Fibroblast of mammary gland (primary cell): ENCODE measurements at places on chromosomes 12 and 14.

DNA sequence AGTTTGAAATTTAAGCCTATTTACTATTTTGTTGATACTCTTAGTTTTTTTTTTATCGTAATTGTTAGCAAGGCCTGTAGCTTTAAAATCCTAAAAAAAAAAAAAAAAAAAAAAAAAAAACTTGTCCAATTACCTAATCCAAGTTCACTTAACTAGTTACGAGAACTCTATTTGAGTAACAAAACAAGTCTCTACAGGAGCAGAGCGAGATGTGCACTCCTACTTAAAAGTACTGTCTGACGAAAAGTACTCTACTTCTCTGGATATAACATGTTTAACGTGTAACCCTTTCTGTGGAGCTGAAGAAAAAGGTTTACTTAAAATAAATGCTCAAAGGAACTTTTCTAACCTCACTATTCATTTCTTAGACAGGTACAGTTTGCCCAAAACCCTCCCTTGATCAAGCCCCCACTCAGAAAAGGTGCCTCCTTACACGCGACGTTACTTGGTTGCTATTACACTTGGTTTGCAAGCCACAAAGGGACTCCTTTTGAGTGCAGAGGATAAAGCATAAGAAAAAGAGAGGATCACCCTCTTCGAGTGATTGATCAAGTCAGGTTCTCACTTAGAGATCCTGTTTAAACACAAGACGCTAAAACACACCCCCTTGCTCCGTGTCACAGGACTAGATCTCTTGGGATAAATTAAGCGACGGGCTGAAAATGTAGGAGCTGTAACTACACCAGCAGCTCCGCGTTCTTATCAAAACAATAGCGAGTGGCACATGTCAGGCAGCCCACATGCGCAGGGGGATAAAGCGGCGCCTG is 2.2 kb downstream of the BAZ1A start:
- peak; percentile 59 for DNase-seq

DNA sequence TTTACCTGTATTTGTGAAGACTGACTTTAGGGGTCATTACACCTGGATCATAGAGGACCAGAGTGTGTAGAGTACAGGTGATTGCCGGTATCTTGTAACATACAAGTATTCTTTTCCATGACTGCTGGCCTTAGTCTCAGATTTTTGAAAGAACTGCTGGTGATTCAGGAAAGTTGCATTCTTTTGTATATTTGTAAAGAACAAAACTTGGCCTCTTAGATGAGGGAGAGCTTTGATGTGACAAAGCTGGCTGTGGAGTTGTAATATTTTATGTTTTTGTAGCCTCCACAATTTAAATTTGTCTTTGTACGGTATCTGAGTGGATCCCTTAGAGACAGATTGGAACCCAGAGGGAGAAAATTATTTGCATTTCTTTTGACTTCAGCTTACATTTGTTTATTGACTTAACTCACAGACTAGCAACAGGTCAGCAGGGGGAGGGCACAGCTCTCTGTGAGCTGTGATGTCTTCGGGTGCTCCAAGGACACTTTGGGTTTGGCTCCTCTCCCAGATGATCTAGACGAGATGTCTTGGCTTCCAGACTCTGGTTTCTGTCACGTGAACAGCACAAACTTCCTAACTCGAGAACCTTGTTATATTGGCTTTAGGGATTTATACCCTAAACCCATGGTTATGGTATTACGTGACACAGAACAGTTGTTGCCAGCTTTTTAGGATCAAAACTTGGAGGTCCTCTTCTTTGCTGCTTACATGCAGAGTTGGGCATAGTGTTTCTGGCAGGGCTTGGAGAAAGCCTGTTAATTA is 65.9 kb downstream of the DAAM1 start:
- DNase-seq, result peak; percentile 96

DNA sequence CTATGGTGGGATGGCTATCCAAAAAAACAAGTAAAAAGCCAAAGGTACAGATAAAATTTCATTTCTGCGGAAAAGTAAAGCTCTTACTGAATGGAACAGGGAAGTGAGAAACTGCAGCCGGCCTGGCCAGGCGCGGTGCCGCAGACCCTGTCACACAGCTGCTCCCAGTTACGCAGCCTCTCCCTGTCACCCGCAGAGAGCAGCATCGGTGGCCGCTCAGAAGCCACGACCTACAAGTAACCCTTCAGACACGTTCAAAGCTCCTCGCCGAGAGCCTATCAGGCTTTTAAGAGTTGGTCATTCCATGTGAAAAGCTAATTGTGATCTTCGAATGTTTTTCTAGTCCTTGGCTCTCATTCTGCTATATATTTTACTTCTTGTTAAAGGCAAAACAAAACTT is 11.0 kb upstream of the ANKLE2 start:
- no peak for DNase-seq

- DNase-seq, result no peak
Observed at GRCh38 chr12:7434670-7435069, 9.3 kb downstream of the CD163L1 start.

DNA sequence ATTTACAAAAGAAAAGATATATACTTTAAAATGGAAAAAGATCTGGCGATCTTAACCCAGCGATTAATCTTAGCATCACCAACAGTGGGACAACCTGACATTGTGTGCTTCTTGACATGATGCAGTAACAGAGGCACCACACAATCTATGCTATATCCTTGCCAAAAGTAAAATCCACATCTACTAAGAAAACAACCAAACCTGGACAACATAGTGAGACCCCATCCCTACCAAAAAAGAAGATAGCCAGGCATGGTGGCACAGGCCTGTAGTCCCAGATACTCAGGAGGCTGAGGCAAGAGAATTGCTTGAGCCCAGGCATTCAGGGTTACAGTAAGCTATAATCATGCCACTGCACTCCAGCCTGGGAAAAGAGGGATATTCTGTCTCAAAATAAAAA is 50.5 kb downstream of the SINHCAF start:
- no peak for DNase-seq

GRCh38 chr12:40149673-40150260 is 43.9 kb upstream of the SLC2A13 start:
- peak; percentile 43 for DNase-seq

DNA sequence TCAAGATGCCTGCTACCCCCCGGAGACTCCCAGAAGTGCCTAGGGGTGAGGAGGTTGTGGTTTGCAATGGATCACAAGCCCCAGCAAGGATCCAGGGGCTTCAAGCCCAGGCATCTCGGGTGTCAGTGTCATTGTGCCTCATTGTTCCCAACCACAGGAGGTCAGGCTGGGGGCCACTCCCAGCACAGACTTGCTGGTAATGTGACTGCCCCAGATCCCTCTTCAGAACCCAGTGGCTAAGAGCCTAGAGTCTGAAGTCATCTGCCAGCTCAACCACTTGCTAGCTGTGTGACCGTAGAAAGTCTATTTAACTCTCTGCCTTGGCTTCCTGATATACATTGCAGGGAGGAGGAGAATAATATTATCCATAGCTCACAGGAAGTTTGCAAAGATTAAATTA is 7.7 kb upstream of the ASB2 start:
- no peak for DNase-seq

GRCh38 chr14:104103446-104104075 is 18.1 kb downstream of the ASPG start:
- no peak for DNase-seq

DNA sequence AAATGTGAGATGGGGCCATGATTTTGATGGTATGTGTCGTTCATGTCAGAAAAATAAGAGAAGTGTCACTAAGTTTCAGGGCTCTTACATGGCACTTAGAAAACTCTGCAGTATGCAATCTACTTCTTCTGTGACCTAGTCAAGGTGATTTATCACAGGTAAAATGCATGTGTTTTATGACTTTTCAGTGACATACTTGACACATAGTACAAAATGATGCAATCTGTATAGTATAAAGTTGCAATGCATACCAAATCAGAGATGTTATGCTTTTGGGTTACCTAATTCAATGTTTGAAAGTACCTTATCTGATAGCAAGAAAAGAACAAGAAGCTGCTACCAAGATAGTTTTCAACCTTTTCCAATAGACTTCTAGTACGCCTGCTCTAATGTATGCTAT is 21.9 kb upstream of the ARHGAP5 start:
- DNase-seq, result no peak

DNA sequence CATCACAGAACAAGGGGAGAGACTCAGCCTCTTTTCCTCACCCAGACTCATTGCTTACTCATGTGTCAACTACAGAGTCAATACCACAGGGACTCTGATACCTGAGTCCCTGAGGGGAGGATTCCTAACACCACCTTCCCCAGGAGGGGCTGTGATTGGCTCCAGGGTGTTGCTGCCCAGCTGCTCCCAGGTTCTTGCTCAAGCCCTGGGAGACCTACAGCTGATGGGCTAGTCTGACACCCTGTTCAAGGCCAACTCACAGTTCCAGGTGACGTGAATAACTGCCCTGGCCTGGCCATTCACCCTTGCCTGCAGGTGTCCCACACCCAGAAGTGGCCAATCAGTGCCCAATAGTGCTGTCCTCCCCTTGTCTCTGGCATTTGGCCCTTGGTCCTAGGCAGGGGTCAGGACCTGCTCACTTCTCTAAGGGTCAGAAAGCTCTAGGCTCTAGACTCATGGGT is 8.6 kb downstream of the SPRYD4 start:
- no peak for DNase-seq

GRCh38 chr12:46523863-46524770 is 151.5 kb upstream of the SLC38A2 start:
- DNase-seq, result peak; percentile 100

GRCh38 chr12:41512497-41512896 is 324.4 kb downstream of the PDZRN4 start:
- no peak for DNase-seq

GRCh38 chr14:103033681-103034096 is 23.7 kb downstream of the CDC42BPB start:
- DNase-seq, result no peak

- DNase-seq, result no peak
Observed at GRCh38 chr12:28294300-28294699, 104.0 kb downstream of the CCDC91 start.

DNA sequence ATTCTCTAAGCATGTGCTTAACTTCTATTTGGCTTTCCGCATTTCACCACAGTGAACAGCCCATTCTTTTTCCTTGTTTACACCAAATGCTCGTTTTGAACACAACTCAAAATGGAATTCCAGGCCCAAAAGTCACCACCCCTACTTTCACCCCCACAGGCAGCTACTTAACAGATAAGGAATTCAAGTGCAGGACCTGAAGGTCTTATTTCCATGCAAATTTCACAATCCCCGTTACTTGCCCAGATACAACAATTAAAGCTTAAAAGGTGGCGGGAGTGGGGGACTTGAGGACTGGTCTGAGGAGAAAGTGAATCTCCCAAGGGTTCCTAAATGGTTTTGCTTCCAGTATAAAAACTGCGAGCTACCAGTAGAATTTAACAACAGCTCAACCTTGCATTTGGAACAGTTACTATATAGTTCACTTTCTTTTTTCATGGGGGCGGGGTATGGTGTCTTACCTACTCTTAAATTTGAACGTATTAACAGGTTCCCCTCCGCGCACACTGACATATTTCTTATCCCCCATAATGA is 3.7 kb downstream of the USP44 start:
- DNase-seq, result peak; percentile 63

GRCh38 chr14:69910871-69911270 is 31.7 kb downstream of the SMOC1 start:
- no peak for DNase-seq

DNA sequence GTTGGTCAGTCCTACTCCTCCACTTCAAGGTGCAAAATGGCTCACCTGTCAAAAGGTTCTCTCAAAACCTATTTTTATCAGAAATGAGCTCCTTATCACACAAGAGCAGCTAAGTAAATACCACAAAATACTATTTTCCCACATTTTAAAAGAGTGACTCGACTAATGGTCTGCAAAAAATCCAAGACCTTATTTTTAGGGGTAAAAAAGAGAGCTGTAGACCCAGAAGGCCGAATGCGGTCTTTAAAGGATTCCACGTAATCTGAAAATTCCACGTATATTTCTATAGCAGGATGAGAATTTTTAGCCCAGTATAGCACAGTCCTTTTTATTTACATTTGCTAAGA is 3.8 kb downstream of the C14orf93 start:
- DNase-seq, result no peak

DNA sequence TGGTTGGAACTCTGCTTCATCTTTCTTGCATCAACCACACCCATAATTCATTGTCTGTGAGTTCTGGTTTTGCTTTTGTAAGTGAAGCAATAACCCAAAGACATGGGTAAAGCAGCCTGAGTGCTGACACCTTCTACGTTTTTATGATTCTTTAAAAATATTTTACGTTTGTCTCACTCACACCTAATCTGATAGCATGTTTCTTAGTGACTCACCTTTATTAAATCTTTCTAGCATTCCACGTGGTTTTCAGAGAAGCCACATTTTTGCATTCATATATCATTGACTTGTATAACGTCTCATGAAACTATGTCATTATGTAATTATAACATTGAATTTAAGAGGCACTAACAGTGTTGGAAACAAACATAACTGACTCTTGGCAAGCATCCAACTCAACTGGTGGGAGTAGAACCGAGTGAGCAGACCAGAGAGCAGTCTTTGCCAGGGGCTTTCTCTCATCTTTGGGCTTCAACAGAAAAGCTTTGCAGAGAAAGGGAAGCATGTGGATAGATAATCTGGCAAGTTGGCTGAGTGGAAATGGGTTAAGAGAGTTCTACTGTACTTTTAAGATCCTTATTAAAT is 118.8 kb downstream of the TPH2 start:
- DNase-seq, result no peak

DNA sequence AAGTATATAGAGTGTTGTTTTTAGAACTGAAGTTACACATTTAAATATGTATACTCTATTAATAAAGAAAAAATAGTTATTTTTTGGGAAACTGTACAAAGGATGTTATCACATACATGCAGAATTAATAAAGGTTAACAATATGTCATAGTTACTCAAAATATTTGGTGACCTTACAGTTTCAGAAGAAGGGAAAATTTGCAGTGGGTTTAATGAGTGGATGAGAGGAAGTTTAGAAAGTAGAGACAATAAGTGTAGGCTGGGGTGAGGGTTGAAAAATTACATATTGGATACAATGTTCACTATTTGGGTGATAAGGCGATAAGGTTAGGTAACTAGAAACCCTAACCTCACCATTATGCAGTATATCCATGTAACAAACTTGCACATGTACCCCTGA is 13.5 kb downstream of the WNK1 start:
- no peak for DNase-seq

DNA sequence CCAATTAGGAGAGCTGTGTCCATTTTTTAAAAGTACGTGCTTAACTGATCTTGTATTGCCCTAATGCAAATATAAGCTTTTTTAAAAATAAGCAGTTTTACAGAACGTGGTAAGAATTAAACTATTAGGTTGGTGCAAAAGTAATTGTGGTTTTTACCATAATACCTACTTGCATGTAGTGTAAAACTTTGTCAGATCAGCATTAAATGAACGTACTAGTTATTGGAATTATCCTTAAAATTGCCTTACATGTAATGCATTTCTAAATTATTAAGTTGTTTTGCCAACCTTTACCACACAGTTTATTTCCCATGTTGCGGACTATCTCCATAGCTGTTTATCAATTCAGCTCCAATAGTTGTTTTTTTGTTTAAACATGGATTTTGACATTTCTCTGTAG is 10.9 kb downstream of the CAND1 start:
- DNase-seq, result no peak

GRCh38 chr12:112711026-112711425 is 80.5 kb upstream of the RPH3A start:
- DNase-seq, result no peak

GRCh38 chr14:105241641-105242040 is 6.7 kb upstream of the BTBD6 start:
- no peak for DNase-seq

- DNase-seq, result peak; percentile 73
Observed at GRCh38 chr12:56488041-56488955, at the start of gene GLS2. Gene GLS2, minus strand, starts transcription at chr12:56488161. Its CDS starts 43 bp downstream, at chr12:56488118.

GRCh38 chr14:52069307-52070050 is 620 bp upstream of the NID2 start:
- peak; percentile 58 for DNase-seq
